Stimulated activated CD8-positive, alpha-beta memory T cell treated with anti-CD3 and anti-CD28 coated beads, Interleukin-2, amount 100 ng/mL, for 1 hour (primary cell): ENCODE measurements at places on chromosomes 16 and 17.
A peak's percentile ranks its signal among the peaks of the same experiment; 100 is the strongest.

DNA sequence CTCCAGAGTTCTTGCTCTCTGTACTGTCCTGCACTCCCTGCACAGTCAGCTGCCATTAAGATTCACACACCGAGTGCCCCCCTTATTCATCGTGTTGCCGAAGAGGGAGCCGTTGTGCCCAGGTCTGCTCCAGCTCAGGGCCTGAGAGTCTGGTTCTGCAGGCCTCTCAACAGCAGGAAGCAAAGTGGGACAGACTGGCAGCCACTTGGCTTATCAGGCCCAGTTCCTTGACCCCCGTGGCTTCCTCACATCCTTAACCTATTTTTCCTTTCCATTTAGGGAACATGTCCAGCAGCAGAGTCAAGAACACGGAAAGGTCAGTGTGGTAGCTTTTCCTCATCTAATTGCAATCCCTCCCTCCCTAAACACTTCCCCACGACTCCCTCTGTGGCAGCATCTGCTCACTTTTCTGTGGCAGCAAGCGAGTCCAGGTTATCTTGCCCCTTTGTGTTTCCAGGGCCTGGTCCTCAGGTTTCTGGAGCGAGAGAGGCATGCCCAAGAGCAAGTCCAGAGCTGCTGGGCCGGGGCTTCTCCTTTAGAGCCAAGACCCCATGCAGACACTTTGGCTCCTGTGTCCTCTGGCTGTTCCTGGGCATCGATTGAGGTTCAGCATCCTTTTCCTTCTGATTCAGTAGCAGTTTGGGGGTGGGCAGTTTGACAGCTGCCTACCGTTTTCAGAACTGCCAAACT lies 22.1 kb upstream of the ADAM11 start:
- DNase-seq = no peak

DNA sequence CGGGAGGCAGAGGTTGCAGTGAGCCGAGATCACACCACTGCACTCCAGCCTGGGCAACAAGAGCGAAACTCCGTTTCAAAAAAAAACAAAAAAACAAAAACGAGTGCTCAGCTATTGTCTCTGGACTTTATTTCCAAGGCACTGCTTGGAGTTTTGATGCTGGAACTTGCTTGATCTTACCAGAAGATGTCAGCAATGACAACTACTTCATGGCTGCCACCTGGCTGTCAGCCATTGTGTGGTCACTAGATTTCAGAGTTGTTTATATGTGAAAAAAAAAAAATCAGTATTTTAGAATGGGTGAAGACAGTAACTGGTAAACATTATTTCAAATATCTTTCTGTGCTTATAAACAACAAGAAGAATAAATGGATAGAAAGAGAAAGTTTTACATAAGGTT lies 26.3 kb upstream of the OR4D1 start:
- no peak for DNase-seq

GRCh38 chr17:18932360-18933055 lies 19.5 kb upstream of the SLC5A10 start:
- DNase-seq = no peak

- no peak for DNase-seq
Measured at GRCh38 chr17:34820248-34820801, 140.9 kb downstream of the CCT6B start.

- no peak for DNase-seq
Measured at GRCh38 chr17:61411261-61412142, 11.9 kb downstream of the TBX2 start.

DNA sequence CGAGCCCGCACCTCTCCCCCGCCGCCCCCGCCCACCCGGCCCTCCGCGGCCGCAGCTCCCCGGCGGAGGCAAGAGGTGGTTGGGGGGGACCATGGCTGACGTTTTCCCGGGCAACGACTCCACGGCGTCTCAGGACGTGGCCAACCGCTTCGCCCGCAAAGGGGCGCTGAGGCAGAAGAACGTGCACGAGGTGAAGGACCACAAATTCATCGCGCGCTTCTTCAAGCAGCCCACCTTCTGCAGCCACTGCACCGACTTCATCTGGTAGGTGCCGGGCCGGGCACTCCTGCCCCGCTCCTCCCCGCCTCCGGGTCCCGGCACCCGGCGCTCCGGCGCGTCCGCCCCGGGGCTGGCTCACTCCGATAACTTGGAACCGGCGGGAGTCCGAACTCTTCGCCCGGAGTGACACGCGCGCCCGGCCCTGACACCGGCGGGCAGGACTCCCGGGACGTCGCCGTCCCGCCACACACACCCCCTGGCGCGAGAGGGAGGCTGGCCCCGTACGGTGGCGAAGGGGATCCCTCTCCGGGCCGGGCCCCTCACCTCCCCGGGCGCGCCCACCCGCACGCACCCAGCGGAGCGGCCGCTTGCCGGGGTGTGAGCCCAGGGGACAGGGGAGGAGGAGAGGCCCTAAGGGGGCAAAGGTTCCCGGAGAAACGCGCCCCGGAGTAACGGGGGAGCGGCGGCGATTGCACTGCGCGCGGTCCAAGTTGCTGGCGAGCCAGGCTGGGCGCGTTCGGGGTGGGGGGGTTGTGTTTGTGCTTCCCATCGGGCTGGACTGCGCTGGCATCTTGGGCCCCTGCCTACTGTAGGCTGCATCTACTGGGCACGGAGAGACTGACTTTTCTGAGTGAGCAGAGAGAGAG lies 581 bp downstream of the PRKCA start:
- peak; percentile 36 for DNase-seq

DNA sequence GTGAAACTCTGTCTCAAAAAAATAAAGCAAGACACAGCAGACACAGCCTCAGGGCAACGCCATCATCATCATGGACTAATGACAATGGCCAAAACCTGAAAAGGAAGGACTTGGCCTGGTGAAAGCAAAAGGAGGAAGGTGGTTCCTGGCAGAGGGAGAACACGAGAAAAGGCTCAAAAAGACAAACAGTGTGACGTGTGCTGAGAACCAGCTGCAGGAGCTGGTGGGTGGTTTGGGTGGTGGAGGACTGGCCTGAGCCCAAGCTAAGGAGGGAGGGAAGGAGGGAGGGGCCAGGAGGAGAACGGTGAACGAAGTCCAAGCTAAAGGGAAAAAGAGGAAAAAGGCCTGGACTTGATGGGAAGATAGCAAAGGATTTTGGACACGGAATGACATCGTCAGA lies 85.1 kb downstream of the SLC39A11 start:
- DNase-seq = no peak

DNA sequence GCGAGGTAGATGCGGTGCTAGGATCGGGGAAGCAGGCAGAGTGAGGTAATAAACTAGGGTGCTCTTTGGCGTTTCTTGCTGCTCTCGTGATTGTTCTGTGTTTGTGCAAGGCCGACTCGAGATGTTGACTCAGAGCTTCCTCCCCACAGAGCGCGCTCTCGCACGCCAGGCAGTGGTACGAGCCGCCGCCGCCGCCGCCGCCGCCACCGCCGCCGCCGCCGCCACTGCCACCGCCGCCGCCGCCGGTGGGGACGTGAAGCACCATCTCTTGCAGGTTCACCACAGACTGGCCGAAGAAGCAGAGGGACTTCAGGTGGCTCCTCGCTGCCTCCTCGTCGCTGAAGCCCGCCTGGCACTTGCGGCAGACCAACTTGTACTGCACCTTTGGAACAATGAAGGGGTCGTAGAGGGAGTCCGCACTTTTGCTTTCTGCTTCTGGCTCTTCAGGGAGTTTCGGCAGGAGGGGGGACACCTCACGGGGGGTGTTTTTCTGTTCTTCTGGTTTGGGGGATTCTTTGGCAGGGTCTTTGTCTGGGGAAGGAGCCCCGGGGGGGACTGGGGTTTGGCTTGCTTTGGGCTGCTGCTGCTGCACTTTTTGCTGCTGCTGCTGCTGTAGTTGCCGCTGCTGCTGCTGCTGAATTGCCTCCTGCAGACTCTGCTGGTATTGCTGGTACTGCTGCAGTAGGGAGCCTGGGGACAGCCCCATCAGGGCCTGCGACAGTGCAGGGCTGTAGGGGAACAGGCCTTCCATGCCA lies 260.2 kb downstream of the ZFHX3 start:
- peak; percentile 34 for DNase-seq

GRCh38 chr17:11999696-12000095 lies 2.4 kb upstream of the ZNF18 start:
- no peak for DNase-seq

- no peak for DNase-seq
Measured at GRCh38 chr17:2705888-2706795, 5.4 kb downstream of the CLUH start.
